ENCODE measurements at places on chromosomes 1 and 21.

DNA sequence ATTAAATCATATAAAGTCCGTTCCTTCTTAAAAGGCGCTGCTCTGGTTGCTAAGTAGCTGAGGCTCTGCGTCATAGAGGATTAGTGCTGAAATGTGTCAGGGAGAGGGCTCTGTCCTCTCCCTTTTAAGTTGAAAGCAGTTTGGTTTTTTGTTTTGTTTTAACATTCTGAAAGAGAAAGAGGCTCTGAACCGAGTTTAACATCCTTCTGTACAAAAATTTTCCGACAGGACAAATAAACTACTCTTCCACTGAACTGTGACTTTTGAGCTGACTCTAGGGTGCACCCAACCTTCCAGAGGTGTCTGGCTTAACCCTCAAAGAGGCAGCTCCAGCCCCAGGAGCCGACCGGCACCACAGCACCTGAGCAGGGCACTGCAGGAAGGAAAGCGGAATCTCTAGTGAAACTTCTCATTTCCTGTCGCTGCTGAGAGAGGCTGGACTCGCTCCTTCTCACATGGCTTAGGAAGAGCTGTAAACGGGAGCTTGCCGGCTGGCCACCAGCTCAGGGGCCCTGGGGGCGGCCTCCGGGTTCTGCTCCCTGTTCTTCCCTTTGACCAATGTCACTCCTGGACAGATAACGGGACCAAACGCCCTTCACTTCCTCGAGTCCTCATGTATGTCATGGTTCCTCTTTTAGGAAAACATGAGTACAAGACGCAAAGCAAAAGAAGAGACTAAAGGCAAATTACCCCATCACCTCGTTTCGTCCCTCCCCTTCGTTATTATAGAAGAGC lies 1.2 kb downstream of the VAV3 start:
- DNase-seq, result no peak

DNA sequence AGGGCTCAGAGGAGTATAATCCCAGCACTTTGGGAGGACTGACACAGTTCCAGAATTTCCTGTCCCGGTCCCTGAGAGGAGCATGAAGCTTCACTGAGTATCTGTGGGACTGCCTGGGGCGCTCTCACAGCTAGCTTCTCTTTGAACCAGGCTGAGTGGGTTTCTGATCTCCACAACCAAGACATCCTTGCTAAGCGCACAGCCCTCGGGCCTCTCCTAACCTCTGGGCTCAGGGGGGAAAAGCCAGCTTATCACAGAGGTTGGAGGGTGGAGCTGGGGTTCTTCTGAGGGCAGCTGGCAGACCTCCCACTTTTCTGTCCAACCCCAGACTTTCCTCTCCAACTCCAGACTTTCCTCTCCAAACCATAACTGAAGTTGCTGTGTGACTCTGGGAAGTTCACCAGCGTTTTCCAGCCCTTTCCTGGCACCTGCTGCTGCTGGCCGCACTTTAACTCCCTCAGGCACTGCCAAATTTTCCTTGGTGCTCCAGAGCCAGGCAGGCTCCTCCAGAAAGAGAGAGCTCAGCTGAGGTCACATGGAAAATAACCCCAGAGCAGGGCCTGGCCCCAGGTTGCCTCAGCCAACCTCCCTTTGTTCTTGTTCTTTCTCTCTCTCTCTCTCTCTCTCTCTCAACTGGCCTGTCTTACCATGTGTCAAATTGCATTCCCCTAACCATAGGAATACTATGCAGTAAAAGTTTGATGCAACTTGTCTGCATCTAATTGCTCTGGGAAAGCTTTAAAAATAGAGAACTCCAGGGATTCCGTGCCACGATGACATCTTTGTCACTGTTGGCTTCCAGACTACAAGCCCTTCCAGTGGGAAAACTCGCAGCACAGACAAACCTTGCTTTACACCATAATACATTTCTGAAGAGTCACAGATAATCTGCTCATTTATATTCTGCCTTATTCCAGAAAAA lies 49.5 kb downstream of the OLFML2B start:
- no peak for DNase-seq

DNA sequence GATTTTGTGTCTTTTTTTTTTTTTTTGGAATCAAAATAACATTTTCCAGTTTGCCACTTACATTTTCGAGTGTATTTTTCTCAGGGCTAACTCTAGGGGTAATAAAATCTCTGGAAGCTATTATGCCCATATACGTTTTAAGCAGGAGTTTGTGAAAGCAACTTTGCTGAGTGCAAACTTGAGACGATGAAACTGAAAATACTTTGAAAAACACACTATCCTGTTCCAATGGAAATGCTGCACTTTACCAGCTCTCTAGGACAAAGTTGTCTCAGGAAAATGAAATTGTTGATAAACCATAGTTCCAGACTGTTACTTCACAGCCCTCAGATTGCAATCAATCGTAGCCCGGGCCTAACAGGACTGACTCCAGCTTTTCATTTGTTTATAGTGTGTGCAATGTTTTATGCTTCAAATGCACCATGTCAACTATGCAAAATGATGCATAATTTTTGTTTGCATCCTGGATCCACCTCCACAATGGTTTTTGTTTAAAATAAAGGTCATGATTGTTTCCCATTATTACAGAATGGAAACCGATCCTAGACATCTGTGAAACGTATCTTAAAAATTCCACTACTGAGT lies 220.6 kb upstream of the PKN2 start:
- DNase-seq, result no peak

DNA sequence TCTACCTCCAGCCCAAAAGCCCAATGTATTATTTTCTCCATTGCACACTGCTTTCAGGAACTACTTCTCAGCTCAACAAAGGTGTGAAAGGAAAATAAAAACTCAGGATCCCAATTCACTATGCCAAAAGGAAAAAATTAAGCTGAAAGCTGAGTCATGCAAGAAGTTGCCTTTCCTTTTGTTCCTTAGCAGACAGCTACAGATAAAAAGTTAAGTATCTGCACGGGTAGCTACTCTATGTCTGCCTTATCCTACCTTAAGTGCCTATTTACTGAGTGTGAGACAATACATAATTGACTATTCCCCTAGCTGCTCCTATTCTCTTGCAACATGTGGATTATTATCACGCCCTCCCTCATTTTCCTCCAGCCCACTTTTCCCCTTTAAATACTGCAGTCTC lies 84.1 kb downstream of the ADCY10 start:
- DNase-seq, result no peak

DNA sequence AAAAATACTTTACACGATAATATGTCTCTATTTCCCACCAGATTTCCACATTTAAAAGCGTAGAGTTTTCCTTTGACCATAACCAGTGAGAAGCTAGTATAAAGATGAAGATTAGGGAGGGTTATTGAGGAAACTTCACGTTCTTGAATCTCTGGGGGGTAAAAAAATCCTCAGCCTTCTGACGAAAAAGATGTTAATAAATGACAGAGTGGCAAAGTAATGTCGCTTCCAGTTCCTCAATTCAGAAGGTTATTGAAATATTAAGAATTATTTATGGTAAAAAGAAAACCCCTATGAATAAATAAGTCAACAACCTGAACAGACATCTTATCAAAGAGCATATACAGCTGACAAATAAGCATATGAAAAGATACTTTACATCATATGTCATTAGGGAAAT lies 241.0 kb downstream of the GPATCH2 start:
- no peak for DNase-seq

DNA sequence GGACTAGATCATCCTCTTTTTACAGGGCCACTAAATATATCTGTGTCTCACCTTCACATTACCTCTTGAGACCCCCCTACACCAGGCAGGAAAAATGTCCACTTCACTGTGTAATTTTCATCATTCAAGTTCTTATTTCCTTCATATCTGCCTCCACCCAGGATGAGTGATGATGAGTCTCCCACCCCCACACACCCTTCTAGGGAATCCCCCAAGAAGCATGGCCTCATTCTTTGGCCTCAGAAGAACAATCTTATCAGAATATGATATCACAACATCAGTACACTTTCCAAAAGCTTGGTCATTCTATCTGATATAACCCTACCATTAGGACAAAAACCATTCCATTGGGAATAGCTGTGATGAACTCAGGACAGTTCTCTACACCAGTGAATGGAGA lies 170.3 kb upstream of the DUSP10 start:
- no peak for DNase-seq

DNA sequence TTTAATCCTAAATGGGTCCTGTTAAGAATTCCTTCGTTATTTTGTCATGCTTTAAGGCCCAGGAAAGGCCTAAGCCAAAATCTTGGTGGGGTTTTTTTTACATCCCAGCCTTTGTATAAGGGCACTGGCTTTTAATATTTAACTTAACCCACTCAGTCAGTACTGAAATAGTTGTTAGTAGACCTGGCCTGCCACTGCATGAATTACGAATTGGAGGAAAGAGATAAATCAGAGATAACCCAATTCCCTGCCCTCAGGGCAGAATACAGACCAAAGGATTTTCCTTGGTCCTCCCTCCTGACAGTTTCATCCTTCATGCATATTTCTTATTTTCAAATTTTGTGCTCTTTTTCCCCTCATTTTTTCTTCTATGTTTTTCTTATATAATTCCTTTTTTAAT lies 193.0 kb downstream of the FASLG start:
- no peak for DNase-seq

GRCh38 chr1:178470411-178470960 lies 26.3 kb downstream of the CLEC20A start:
- DNase-seq, result no peak

DNA sequence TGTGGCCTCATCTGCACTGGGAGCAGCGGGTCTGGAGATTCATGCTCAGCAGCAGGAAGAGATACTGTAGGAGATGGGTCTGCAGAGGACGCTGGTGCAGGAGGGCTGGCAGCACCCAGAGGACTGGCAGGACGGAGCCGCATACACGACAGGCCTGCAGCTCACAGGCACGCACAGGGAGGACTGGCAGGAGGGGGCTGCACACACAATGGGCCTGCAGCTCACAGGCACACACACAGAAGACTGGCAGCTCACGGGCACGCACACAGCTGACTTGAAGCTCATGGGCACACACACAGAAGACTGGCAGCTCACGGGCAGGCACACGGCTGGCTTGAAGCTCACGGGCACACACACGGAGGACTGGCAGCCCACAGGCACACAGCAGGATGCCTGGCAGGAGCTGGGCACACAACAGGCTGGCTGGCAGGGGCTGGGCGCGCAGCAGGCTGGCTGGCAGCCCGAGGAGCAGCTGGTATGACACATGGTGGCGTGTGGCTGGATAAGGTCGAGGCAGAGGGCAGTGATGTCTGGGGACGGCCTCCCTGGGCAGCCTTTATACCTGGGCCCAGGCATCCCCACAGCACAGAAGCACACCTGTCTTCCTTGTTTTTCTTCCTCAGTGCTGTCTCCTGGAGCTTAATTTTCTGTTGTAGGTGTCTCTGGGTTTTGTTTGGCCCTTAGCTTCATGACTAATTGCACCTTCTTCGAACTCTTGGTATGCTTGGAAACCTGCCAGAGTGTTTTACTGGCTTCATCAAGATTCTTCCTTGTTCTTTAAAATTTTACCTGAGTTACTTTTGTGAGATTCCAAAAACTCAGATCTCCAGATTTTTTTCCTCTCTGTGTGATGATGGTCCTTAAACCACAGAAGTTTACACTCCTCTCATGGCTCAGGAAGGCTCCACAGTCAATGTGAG lies at the start of gene KRTAP12-2:
TSS of gene KRTAP12-2 (minus strand) at position 527 of the 920 bp plus-strand sequence. CDS start at position 486, 41 bp downstream.
- no peak for DNase-seq

GRCh38 chr21:16863362-16863905 lies 649.4 kb upstream of the CXADR start:
- DNase-seq, result no peak

DNA sequence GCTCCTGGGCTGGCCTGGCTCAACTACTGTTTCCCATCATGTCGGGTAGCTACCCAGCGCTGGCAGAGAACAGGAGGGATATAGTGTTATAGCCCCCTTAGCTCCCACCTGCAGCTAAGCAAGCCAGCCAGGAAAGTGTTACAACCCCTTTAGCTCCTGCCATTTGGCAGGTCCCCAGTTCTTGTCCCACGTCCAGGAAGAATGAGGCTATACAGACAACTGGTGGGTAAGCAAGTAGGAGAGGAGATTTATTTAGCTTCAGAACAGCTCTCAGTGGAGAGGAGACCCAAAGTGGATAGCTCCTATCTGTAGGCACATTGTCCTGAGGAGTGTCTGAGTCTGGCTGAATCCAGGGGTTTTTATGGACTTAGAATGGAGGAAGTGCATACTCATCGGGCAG lies 741.1 kb upstream of the B3GALT2 start:
- DNase-seq, result no peak

DNA sequence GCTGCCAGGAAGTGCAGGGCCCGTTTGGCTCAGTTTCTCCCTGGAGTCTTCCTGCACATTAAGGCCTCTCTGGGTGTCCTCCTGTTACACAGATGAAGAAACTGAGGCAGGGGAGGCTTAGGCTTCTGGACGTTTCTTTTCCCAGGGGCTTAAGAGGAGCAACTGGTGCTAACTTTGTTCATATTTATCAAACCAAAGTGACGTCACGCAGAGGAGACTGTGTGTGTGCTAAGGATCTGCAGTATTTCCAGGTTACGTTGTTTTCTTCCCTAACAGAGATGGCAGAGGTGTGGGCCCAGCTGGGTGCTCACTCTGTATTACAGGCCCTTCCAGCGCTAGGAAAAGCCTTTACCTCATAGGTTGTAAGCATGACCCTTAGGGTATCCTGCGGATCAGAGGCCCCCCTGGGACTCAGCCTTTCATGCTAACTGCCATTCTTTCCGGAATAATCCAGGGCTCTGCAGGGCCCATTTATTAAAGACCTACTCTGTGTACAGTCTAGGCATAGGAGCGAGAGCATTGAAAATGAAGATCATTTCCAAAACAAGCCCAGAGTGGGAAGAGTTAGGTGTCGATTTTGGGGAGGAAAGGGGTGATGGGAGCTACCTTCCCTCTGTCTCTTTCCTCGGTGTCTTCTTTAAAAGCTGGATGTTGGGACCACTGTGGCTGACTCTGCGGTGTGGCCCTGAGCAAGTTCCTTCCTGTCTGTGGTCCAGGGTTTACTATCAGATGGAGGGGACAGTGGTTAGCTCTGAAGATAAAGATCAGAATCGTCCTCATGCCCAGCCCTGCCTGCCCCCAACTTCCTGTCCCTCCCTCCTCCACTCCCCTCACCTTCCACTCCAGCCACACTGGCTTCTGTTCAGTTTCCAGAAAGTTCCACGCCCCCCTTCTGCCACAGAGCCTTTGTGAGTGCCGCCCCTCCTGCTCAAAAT lies 4.6 kb downstream of the AGTRAP start:
- no peak for DNase-seq

DNA sequence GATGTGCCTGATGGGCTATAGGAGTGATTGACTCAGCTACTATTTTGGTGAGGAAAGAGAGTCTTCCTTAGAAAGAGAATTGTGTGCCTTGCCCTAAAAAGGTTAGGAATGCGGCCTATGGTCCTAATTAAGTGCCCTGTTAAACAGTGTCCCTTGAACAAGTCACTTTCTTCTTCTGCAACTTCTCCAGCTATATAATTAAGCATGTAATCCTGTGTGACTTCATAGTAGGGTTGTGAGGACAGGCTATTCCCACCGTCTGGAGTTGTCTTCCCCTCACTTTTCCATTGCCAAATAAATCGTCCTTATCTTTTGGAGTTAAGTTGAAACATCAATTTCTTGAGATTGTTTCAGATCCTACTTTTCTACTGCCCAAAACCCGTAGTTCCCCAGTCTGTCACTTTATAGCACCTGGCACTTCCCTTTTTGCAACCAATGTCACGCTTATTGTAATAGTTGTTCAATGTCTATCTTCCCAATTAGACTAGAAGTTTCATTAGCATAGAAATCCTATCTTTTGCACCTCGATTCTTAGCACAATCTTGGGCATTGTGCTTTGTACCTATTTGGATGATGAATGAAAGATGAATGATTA lies 27.6 kb upstream of the SLC16A1 start:
- DNase-seq, result no peak

- DNase-seq, result no peak
Measured at GRCh38 chr1:31798433-31799195, 17.2 kb downstream of the SPOCD1 start.

Measured in esophagus squamous epithelium (tissue), 5 donors.